ENCODE measurements at places on chromosomes 2 and 18.

DNA sequence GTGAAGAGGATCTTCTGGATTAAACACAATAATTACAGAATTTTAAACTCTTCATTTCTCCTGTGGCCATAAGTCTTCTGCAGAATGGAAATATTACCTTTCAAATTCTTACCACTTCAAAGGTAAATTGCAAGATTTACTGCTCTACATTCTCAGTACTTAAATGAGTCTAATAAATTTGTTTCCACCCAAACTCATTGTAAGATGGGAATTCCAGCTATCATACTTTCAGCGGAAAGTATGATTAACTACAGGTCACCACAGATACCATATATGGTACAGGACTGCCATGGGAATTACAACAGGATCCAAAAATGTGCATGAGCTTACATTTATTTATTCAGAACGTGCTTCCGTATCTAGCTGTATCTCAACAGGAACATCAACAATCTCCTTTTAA is 3.1 kb downstream of the DSC3 start:
- DNase-seq = no peak

DNA sequence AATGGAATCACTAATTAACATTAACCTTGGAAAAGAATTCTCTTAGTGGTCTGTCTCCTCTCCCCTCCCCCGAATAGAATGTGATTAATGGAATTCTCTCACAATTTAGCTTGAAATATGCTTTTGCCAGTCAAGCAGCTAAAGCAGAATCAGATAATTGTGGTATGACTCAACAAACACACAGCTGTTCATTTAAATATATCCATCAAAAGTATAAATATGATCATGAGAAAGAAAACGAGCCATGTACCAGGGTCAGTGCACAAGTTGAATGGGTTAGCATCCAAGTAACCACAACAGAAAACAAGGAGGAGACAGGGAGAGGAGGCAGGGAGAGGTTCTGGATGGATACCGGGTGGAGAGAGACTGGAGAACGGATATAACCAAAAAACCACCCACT is 66.9 kb downstream of the ACVR1 start:
- DNase-seq = no peak

- no peak for DNase-seq
These were observed 52.7 kb upstream of the NPAS2 start for GRCh38 chr2:100767224-100767653.

DNA sequence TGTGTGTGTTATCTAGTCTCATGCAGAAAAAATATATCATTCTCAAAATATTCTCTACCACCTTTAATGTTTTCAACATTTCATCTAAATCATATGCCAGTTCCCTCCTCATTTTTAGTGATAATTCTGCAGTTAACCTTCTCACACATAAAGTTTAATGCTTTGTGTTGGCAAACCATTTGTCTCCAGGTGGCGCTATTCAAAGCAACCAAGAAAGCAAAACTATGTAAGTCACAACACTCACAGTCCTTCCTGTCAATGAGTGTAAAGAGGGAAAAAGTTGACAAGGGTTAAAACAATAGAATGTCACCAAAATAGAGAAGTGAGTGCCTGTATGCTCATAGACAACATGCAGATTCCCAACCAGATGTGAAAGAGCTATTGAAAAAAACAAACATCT is 961.6 kb upstream of the LRRTM1 start:
- DNase-seq = peak; percentile 4

DNA sequence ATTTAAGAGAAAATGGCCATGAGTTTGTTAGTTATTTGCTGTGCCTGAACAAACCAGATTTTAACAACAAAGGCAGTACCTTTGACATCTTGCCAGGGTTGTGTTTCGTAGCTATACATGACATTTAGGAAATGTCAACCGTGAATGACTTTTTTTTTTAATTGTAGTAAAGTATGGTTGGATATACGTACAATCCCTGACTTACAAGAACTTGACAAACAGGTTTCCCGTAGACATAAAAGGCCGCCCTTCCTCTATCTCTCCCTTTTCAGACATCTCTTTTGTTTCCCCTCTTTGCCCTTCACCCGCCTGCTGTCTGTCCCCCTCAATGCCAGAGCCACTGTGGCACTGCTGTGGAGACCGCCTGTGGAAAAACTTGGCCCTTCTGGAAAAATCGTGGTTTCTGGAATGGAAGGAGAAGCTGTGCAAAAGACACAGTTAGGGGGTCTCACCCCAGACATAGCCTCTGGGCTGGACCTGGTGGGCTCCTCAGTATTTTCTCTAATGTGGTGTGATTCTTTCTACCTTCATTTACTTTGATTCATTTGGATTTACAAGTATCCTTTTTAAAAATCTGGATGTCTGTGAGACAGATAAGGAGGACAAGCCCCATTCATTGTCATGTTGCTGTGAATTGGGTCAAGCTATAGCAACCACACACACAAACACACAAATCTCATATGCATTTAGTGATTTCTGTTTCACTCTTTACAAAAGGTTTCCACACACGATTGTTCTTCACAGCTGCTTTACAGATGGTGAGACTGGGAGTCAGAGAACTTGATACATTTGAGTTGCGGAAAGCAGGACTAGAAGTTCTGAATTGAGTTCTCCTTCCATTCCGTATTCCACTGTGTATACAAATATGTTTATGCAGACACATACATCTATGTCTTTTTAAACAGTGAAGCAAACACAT is 48.6 kb downstream of the SPATS2L start:
- DNase-seq = peak; percentile 65

GRCh38 chr2:148817210-148817708 is 57.8 kb upstream of the KIF5C start:
- no peak for DNase-seq

GRCh38 chr2:13877571-13877970 is 754.9 kb upstream of the LRATD1 start:
- no peak for DNase-seq

DNA sequence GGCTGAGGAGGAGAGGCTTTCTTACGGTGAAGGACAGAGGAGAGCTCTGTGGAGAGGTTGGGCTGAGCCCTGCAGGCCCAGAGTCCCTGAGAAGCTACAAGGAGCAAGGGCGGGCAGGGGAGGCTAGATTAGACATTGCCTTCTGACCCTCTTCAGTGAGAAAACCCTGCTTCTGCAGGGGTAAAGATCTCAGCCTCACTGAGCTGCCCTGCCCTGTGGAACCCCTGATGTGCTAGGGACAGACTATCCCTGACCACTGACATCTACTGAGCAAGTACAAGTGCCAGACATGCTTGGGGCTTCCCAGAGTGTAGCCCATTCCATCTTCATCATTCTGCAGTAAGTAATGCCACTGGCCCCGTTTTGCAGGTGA is 111.5 kb downstream of the CYP26B1 start:
- DNase-seq = no peak

DNA sequence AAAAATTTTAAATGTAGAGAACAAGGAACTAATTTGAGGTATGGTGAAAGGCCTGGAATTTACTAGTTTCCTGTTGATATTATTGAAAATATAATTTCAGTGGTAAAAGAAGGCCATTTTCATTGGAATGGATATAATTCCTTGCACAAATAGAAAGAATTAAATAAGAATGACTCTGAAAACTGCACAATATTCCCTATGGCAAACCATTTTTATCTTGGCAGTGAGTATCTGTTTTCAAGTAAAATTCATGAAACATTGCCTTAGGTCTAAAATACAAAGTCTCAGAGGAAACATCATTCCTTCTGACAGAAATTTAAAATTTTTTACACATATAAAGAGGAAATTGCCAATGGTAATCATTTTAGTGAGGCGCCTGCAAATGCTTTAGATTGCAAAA is 1468.3 kb downstream of the LRP1B start:
- no peak for DNase-seq

DNA sequence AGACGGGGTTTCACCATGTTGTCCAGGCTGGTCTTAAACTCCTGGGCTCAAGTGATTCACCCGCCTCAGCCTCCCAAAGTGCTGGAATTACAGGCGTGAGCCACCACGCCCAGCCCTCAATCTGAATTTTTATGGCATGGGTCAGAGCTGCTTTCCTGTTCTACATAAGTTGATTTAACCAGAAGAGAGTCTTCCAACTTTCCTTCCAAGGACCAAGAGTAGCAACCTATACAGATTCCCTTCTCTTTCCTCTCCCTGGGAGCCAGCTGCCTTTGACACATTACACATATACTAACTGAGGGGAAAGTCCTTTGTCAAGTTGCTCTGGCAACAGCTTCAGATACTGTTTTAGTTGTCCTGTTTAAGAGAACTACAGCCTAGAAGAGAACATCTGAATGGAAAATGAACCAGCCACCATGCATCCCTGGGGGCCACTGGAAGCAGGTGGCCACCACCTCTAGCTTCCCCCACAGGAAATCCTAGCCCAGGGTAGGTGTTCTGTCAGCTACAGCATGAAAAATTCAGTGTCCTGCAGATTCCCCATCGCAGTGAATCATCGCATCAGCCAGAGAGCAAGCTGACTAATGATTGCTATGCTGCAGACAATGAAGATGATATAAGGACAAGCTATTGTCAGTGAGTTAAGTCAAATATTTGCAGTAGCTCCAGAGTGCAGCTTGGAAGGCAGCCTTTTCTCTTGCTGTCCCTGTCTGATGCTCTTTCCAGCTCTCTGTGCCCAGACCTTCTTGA is 62.9 kb downstream of the POMC start:
- peak; percentile 77 for DNase-seq

- no peak for DNase-seq
These were observed 95.1 kb downstream of the BAZ2B start for GRCh38 chr2:159521272-159521671.

GRCh38 chr2:46837704-46838103 is 77.9 kb downstream of the MCFD2 start:
- no peak for DNase-seq

DNA sequence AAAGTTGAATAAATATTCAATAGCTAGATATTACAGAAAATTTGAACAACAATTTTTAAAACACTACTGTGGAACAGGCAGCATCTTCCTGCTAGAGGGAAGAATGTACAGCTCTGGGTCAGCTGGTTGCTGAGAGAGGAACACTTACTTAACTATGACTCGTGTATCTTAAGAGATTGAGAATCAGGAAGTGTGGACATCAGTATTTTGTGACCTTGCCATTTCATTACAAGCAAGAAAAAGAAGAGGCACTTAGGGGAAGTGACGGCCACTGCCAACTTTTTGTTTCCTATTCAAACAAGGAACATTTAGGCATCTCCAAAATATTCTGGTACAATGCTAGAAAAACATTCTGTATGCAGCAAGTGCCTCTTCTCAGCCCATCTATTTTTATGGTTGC is 45.9 kb downstream of the ITPRID2 start:
- DNase-seq = no peak

GRCh38 chr2:85737481-85737880 is 16.3 kb upstream of the ATOH8 start:
- DNase-seq = peak; percentile 70

DNA sequence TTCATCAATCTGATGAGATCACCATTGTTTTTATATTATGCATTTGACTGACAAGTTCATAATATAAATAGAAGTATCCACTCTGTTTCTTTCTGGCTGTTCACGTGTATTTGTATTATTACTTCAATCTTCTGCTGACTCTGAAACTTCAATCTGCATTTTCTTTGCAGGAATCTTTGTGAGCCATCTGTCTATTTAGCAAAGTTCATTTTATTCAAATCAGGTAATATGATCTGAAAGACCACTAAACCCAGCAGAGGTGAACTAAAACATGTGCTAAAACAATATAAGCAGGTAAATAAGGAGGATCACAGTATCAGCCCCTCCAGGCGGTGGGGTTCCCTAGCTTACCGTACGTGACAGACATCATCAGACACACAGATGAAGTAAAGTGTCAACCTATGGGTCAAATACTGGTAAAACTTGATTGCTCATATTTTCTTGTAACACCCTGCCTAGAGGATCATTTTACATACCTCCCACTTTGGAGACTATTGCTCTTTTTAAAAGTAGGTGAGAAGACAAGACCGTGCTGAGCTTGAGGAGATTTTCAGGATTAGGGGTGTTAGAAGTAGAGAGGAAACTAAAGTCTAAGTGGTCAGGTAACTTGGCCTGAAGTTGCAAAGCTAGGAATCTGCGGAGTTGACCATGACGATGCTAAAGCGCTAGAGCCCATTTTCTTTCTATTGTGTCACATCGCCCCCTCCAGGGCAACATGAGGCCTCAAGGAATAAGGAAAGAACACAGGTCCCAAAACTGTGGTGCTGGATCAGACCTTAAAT is 9.0 kb downstream of the DTNB start:
- DNase-seq = peak; percentile 90

GRCh38 chr18:28837100-28837499 is 660.2 kb upstream of the CDH2 start:
- no peak for DNase-seq

DNA sequence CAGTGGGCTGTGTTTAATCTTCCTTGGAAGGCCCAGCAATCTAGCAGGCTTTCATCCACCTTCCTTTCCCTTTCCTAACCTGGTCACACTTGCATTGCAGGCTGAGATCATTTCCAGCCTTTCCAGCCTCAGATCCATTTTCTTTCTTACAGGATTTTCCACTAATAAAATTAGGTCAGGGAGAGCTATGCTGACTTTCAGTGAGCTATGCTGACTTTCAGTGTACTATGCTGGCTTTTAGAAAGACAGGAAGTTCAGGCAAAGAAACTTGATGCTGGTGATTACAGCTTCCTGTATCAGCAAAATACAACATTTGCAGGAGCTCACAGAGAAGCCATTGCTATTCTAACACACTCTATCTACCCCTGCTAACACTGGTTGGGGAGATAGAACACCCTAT is 735.0 kb downstream of the CCDC85A start:
- no peak for DNase-seq

GRCh38 chr2:17628349-17629261 is 88.1 kb downstream of the VSNL1 start:
- DNase-seq = no peak

GRCh38 chr2:237878-238277 is 26.0 kb downstream of the SH3YL1 start:
- no peak for DNase-seq

GRCh38 chr2:10552871-10553245 is 104.7 kb upstream of the ODC1 start:
- no peak for DNase-seq

DNA sequence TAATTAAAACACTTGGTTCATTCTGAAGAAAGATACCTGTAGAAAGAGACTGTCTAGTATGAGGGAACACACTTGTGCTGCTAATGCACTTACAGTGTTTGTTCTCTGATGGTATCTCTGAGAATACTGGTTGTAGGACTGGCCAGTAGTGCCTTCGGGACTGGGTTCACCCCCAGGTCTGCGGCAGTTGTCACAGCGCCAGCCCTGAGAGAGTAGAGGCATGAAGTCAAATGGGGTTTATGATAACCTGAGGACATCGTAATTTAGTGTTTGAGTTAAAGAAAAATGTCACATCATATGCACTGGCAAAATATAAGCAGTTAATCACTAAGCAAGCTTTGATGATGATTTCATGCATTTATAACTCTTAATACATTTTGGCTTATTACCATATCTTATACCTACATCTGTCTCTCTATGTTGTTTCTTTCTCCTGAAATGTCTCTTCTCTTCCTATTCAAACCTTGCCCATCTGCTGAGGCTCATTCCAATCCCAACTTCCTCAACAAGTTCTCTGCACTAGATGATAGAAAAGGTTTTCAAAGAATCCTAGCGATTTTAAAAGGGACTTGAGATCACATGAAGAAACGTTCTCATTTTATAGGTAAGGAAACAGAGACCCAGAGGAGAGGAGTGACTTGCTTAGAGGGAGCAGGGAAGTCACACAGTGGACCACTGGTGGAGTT is 50.2 kb downstream of the ATIC start:
- DNase-seq = no peak

GRCh38 chr2:86081724-86082123 is 24.0 kb downstream of the POLR1A start:
- DNase-seq = peak; percentile 42

Data from trophoblast cell (in vitro differentiated cells and primary cell).